Activated T-cell treated with anti-CD3 and anti-CD28 coated beads, Interleukin-2, amount 50 U/mL, for 72 hours (primary cell): ENCODE measurements at places on chromosomes 5 and 9. TPM values are rescaled to one million over a fixed set of nuclear protein-coding genes. Genes with fewer than 3 reads are reported as not detected.
A peak's percentile ranks its signal among the peaks of the same experiment; 100 is the strongest.

GRCh38 chr5:5343568-5343967, 78.9 kb upstream of the ICE1 start:
- no peak for DNase-seq

DNA sequence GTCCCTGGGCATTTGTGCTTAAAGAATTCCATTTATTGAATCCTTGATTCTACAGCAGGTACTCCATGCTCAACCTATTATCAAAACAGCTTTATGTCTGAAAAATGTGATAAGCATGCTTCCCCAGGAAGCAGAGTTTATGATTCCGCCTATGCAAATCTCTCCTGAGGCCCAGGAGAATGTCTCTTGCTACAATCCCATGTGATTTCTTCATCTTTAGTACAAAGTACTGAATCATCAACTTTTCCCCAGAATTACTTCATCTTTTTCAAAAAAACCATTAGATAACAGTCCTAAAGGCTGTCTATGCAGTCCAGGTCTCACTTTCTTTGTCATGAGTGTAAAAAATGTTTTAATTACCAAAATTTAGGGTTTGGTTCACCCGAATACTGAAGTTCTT, 130.2 kb upstream of the ADAMTSL1 start:
- DNase-seq: no peak

DNA sequence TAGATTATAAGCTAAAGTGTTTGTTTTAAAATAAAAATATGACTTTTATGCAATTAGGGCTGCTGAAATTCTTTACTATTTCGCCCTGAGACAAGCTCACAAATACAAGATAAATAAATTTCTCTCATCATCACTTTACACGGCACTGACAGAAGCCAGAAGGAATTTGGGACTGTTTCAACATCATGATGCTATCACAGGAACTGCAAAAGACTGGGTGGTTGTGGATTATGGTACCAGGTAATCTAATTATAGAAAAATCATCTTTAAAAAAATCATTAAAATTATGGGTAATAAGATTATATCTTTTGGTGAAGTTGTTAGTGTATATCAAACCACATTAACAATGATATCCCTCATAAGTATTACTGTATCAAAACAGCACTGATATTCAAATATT, 95.0 kb downstream of the MAN2A1 start:
- DNase-seq: no peak

GRCh38 chr9:127049044-127049443, 73.4 kb downstream of the ANGPTL2 start:
- DNase-seq: peak; percentile 64

DNA sequence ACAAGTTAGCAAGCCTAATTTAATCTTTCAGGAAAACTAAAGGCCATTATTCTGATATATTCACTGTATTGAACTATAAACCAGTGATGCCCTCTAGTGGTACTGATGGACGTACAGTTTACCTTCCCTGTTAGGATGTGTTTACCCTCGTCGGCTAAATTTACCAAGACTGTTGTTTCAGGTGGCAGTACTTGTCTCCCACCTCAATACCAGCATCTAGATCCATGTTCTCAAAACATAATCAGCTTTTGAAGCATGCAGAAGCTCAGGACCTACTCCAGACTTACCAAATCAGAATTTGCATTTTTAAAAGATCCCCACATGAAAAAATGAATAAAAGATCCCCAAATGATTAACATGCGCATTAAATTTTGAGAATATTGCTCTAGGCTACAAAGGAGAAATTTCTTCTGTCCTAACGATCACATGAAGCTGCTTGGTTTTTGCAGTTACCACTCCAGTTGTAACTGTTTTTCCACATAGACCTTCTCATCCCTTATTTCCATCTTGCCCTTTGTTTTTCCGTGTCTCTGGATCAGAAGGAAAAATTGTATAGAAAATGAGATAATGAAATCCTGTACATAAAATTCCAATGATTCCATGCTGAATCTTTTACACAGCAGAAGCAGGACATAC, 3.2 kb upstream of the BAAT start:
- DNase-seq: no peak

GRCh38 chr5:140049205-140049604, 6.1 kb upstream of the NRG2 start:
- DNase-seq: no peak

The TTC23L gene
- total RNA-seq: 0.58 TPM

DNA sequence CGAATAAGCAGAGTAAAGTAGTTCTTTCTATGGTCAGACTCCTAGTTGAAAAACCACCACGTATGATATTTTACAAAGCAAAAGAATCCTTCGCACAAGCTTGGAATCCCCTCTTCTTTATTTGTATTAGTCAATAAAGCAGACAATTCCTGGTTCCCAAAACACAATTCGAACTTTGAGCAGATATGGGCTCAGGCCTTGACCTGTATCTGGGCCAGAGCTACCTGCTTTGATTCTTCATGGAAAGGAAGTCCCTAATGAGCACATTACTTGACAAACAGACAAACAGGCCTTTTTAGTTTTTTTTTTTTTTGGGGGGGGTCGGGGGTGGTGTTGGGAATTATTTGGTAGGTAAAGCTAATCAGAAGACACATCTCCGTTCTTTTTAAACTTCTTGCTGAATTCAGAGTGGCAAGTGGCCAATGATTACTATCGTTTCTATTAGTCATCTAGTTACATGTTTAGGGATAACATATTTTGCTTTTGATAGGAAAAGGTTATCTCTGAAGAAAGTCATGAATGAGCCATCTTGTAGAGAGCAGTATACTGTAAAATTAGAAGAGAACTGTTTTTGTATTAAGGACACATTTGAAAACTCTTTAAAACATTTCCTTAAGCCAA, 116.6 kb upstream of the HMHB1 start:
- no peak for DNase-seq

The SPAAR gene
- not detected for total RNA-seq

GRCh38 chr5:75044406-75044805, 8.0 kb downstream of the GCNT4 start:
- no peak for DNase-seq

The KCNMB1 gene
- not detected for total RNA-seq

DNA sequence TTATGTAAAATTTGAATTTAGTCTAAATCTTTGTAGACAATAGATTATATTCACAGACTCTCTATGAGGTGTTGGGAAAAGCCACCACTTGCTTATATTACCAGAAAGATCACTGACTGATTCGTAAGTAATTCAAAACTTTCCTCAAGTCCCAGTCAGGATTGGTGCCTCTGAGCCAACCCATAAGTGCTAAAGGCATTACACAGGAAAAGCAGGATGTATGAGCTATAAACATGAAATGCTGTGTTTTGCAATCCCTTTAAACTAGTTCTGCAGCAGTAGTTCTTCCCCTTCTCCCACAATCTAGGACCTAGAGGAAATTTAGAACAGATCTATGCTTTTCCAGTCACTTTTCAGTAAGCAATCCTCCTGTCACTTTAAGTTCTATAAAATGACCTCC, 48.0 kb downstream of the SHLD3 start:
- DNase-seq: no peak

The AMACR gene
- 6.7 TPM for total RNA-seq

The CATSPER3 gene
- total RNA-seq: 1.1 TPM

DNA sequence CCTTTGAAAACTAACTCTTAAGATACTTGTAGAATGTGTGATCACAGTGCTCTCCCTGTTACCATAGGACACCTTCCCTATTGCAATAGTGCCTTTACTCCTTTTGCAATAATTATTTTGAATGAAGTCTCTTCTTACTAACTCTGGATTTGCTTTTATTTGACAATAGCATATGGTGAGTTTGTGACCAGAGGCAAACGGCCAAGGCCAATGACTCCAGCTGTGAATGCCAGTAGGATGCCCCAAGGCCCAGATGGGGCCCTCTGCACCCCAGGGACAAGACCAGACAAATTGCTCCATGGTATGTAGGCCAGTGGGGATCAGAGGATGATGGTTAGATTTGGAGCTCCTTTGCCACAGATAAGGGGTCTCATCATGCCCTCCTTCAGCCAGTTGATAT, 116.9 kb downstream of the NPR3 start:
- no peak for DNase-seq

DNA sequence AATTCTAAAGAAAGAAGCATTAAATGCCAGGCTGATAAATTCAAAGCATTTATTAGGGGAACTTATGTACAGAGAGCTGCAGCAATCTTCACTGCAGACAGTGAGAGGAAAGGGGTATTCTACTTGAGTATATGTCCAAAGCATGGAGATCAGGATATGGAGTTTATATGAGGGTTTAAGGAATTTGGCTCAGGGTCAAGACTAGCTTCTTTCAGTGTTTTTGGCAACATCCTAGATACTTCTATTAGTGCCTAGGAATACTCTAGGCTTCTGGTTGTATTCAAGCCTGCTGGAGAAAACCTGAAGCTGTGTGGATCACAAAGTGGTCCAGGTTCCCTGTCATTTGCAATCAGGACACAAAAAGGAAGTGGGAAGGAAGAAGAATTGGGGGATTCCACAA, 194.6 kb downstream of the CETN3 start:
- DNase-seq: no peak

GRCh38 chr5:111167551-111167950, 56.6 kb upstream of the CAMK4 start:
- no peak for DNase-seq

DNA sequence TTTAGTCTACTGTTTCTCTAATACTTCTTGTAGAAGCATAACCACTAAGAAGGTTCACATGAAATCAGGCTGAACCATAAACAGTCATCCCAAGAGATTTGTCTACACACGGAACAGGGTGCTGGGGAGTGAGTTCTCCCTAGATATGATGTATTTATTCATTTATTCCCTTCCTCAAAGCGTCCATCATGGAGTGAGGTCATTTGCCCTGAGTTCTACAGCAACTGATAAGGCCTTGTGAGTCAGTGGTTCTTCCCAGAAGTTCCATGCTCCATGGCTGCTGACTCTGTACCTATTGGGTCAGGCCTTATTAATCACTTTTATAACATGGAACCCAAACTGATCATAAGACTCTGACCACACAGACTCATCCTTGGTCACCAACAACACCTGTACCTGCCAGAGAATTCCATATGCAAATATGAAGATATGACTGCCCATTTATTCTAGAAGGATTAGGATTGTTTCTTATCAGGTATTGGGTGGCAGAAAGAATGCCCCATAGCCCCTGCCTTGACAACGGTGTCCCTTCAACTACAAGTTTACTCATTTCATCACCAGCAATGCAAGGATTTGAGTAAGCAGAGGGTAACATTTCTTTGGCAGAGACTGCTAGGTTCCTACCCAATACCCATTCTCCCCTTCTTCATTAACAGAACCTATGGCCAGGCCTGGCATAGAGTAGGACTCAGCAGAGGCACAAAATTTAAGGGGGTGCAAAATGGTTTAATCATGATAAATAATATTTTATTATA, 118.1 kb downstream of the LHFPL2 start:
- no peak for DNase-seq

DNA sequence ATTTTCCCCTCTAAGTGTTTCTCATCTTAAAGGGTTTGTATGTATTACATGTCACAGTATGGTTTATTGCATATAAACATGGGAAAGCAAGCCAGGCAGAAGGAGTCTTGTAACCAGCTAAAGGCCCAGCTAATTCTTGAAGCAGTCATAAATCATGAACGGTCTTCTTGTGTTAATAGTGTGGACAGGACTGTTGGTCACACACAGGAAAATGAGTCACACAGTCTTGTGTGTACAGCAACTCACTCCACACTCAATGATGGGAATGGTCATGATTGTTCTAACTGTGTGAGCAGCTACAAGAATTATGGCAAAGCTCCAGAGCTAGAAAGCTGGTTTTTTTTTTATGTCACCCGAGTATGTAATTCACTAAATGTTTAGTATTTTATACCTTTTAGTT, 123.9 kb downstream of the GHR start:
- no peak for DNase-seq

DNA sequence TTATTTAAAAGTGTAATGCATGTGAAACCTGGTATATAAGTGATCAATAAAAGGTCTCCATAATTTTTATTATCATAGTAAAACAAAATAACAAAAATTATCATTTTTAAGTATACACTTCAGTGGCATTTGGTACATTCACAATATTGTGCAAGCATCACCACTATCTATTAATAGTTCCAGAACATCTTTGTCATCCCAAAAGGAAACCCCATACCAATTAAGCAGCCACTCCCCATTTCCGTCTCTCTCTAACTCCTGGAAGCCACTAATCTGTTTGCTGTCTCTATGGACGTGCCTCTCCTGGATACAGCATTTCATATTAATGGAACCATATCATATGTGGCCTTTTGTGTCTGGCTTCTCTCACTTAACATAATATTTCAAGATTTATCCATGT, 7.6 kb downstream of the OLFML2A start:
- DNase-seq: no peak

The SPINK13 gene
- total RNA-seq: not detected

The TAF11L5 gene
- not detected for total RNA-seq

- no peak for DNase-seq
Observed at GRCh38 chr5:38367410-38367809, 109.1 kb downstream of the EGFLAM start.

The MRPS27 gene
- 83.7 TPM for total RNA-seq

- DNase-seq: no peak
Observed at GRCh38 chr5:123344816-123345426, 78.3 kb downstream of the CEP120 start.

The PLAC8L1 gene
- total RNA-seq: 1.4 TPM

DNA sequence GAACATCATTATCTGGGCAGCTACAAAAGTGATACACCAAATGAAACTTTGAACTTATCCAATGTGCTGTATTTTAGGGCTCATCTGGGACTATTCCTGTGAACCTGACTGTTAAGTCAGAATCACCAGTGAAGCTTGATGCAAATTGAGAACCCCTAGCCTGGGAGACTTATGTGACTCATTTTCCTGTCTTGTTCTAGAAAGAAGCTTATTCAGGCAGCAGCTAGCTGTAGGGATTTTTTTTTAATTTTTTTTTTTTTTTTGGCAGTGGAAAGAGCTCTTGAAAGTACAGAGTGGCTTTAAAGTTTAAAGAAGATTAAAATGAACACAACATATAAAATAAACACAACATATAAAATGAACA, 81.1 kb upstream of the TNFAIP8 start:
- DNase-seq: peak; percentile 33

GRCh38 chr9:86077276-86077675, 22.1 kb downstream of the GOLM1 start:
- no peak for DNase-seq

- DNase-seq: no peak
Observed at GRCh38 chr5:103582364-103582763, 19.8 kb upstream of the NUDT12 start.
